Stimulated activated CD8-positive, alpha-beta memory T cell treated with anti-CD3 and anti-CD28 coated beads, Interleukin-7, amount 100 ng/mL, for 24 hours (primary cell): ENCODE measurements at places on chromosomes 11 and 22.

GRCh38 chr22:41271787-41272186 is 14.2 kb downstream of the RANGAP1 start:
- DNase-seq: no peak

DNA sequence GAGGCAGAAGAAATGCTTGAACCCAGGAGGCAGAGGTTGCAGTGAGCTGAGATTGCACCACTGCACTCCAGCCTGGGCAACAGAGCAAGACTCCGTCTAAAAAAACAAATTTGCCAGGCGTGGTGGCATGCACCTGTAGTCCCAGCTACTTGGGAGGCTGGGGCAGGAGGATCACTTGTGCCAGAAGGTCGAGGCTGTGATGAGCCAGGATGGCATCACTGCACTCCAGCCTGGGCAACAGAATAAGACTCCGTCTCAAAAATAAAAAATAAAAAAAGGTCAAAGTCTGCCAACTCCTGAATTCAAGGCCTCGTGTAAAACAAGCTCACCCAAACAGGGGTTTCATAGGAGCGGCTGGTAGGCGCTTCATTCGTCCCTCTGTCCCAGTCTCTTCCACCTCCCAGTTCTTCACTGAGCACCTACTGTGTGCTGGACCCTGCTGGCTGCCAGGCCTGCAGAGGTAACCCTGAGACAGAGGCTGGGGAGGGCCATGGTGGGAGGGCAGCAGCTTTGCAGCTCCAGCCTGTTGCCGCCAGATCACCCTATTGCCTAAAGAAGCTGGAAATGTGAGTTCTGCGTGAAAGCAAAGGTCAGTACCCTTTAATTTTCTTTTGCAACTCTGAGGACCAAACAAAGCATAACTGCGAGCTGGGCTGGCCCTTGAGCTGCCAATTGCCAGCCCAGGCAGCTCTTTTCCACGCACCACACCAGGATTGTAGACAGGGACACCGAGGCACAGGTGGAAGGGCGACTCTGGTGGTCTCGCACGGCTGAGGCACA is 15.3 kb downstream of the RPL3 start:
- DNase-seq: no peak

GRCh38 chr11:33549483-33549882 is 151.1 kb downstream of the C11orf91 start:
- DNase-seq: no peak

DNA sequence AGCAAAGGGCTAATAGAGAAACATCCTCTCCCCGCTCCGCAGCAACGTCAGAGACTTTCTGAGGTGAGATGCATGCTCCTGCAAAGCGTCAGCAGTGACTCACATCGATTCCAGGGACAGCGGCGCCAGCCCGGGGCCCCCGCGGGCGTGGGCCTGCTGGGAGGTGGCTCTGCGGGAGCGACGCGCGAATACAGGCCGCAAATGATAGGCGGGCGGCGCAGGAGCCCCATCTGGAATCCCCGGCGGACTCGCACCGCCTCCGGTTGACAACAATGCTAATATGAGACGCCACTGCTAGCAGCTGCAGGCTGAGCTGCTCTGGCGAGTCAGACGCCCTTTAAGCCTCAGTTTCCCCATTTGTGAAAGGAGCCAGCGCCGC is 557 bp downstream of the RANGAP1 start:
- peak; percentile 71 for DNase-seq

DNA sequence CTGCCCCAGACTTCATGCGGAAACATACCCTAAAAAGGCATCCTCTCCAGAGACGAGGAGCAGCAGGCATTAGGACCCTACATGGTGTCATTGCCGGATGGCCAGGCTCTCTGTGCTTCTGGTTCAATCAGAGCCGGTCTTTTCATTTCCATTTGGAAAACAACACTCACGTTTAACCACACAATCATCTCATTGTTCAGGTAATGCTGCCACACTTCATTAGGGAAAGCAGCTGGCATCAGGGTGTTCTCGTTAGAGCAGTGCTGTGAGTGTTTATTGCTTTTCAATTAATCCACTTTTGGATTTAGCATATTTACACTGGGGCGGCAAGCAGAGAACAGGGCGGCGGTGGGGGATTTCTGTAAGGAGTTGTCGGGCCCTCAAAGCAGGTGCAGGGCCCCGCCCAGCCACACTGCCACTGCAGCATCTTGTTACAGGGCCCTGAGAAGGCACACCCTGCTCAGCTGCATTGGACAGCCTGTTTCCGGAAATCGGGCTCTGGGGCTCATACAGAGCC is 338.6 kb downstream of the SHANK2 start:
- DNase-seq: no peak

- DNase-seq: no peak
Observed at GRCh38 chr11:120184371-120184945, 26.4 kb upstream of the OAF start.
